ENCODE measurements at places on chromosomes 12 and 14.

- peak; percentile 71 for DNase-seq
These were observed 135.5 kb downstream of the PAWR start for GRCh38 chr12:79555028-79555925.

DNA sequence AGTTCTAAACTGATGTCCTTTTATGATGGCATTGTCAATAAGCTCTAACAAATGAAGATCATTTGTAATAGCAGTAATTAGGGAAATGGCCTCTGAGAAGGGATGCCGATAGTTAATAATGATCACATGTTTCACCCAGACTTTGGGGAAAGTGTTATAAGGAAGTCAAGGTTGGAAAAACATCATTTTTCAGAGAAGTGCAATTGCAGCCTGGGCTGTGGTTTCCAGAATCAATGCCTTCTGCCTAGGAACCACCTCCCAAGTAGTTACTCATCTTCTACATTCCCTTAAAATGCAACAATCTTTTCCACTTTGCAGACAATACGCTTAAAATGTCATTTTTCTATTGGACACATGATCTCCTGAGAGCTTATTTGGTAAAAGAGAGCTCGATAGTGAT lies 879 bp downstream of the EDDM3A start:
- DNase-seq, result no peak

DNA sequence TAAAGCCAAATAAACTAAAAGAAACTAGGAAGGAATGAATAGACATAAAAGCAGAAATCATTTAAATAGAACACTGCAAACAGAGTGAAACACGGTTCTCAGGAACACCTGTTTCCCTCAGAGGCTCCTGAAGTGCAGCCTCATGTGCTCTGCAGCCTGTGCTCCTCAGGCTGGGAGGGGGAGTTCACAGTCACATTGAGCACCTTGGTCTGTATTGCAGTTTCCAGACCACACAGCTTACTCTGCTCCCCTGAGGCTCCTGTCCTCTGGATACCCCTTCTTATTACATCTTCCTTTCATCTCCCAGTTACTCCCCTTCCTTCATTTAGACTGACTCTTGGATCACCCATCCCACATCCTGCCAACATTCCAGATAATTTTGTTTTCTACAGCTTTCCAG lies 49.7 kb upstream of the DCD start:
- DNase-seq, result no peak

DNA sequence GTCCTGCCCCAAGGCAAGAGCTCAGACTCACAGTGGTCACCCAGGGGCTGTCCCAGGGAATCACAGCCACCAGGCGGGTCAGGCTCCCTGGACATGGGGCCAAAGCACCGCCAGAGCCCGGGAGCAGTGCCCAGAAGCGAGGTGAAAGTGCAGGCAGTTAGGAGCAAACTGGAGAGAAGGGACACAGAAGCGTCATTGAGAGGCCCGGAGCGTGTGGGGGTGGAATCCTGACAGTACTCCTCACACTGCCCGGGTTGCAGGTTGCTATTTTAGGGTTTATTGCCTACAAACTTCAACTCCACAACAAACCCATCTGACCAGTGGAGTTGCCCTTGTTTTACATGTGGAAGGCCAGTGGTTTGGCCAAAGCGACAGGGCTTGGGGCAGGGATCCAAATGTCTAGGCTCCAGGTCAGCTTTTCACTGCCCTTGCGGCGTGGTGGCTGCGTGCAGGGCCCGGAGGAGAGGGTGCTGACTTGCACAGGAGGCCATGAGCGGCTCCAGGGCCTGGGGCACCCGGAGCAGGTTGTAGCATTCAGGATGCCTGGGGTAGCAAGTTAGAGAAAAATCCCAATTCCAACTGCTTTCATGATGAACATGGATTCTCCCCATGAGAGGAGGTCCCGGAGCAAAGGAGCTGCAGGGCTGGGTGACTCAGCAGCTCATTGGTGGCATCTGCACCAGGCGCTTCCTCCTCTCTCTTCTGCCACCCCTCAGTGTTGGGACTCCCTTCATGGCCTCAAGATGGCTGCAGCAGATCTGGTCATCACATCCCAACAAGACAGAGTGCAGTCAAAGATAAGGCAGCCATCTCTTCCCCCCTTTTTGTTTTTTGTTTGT lies 112.3 kb upstream of the NCOR2 start:
- no peak for DNase-seq

DNA sequence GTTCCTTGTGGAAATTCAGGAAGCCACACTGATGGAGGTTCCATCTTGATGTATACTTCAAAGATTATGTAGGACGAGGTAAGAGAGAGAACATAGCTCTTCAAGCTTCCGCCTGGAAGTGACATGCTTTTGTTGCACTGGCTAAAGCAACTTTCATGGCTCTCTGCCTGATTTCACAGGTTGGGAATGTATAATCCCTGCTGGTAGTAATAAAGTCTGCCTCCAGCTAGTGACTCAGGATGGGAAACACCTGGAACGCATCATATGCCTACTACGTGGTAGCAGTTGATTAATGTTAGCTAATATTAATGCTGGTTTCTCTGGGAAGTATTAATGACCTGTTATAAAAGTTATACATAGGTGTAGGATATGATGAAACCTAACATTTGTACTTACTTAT lies 71.1 kb downstream of the PELI2 start:
- peak; percentile 68 for DNase-seq

- DNase-seq, result no peak
These were observed 42.6 kb upstream of the HIF1A start for GRCh38 chr14:61652526-61653262.

- DNase-seq, result no peak
These were observed 14.2 kb upstream of the BLTP3B start for GRCh38 chr12:100156731-100157426.

- DNase-seq, result no peak
These were observed 51.5 kb upstream of the FOXN3 start for GRCh38 chr14:89468566-89468965.

GRCh38 chr14:33618361-33619105 lies 332.3 kb downstream of the EGLN3 start:
- DNase-seq, result no peak

DNA sequence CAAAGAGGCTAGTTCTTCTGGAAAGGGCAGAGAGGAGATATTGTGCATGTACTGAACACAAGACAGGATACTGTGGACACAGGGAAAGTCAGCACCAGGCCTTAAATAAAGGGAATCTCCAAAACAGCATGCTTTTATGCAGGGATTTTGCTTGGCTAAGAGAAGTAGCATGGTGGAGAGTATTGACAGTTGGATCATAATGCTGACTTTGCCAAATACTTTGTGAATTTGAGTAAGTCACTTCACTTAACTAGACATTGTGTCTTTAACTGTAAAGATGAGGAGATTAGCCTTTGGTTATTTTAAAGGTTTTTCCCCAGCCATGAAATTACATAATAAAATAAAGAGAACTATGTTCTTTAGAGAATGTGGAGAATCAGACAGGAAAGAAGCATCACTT lies 24.5 kb downstream of the GALNT8 start:
- no peak for DNase-seq

GRCh38 chr12:46371718-46372543 lies 642 bp downstream of the SLC38A2 start:
- DNase-seq, result peak; percentile 64

DNA sequence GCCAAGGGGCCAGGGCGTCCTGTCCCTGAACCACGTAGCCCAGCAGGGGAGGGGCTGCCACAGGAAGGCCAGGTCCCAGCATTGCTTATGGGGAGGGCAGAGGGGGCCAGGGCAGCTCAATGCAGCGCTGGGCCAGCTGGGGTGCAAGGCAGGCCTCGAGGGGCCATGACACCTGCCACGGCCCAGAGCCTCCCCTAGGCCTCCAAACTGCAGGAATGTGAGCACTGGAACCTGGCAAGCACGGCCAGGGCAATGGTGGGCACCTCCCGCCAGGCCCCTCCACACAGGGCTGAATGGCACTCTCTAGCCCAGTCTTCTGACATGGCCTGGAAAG lies 32.5 kb upstream of the GPR132 start:
- no peak for DNase-seq

- no peak for DNase-seq
These were observed 467.1 kb upstream of the MGAT4C start for GRCh38 chr12:86723326-86723725.

- DNase-seq, result no peak
These were observed 424.1 kb upstream of the OR4E1 start for GRCh38 chr14:22097586-22098292.

All from astrocyte of the spinal cord (primary cell).